BJ (cell line): ENCODE measurements at places on chromosomes 2 and 18.

DNA sequence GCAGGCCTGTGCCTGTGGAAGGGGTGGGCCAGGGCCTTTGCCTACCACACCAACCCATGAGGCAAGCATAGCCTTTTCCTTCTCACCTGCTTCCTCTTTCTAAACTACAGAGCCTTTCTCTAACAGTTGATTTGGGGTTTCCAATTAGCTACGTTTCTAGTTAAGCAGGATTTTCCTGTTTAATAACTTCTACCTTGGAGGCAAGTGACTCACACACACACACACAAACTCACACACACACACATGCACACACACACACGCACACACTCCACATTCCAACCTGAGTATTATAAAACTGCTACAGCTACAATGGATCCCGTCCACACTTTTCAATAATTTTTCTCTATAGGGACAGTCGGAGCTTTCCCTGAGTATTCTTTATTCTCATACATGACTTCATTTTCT, 84.9 kb downstream of the SOX11 start:
- DNase-seq = no peak

GRCh38 chr2:39379643-39380524, 57.2 kb downstream of the MAP4K3 start:
- peak; percentile 19 for DNase-seq

DNA sequence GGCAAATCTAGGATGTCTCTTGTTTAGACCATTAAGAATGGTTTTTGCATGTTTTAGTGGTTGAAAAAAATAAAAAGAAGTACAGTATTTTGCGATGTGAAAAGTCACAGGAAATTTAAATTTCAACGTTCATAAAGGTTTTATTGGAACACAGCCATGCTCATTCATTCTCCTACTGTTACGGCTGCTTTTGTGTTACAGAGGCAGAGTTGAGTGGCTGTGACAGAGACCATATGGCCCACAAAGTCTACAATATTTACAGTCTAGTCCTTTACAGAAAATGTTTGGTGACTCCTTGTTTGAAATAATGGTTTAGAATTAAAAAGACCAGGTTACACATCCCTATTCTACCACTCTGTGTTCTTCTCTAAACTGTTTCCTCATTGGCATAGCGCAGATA, 48.1 kb downstream of the MYOM1 start:
- no peak for DNase-seq

GRCh38 chr2:98537390-98538126, 70.8 kb downstream of the COA5 start:
- no peak for DNase-seq

GRCh38 chr18:37253394-37254235, 312.0 kb downstream of the CELF4 start:
- no peak for DNase-seq

- no peak for DNase-seq
Measured at GRCh38 chr2:24830786-24831185, 37.6 kb downstream of the CENPO start.

DNA sequence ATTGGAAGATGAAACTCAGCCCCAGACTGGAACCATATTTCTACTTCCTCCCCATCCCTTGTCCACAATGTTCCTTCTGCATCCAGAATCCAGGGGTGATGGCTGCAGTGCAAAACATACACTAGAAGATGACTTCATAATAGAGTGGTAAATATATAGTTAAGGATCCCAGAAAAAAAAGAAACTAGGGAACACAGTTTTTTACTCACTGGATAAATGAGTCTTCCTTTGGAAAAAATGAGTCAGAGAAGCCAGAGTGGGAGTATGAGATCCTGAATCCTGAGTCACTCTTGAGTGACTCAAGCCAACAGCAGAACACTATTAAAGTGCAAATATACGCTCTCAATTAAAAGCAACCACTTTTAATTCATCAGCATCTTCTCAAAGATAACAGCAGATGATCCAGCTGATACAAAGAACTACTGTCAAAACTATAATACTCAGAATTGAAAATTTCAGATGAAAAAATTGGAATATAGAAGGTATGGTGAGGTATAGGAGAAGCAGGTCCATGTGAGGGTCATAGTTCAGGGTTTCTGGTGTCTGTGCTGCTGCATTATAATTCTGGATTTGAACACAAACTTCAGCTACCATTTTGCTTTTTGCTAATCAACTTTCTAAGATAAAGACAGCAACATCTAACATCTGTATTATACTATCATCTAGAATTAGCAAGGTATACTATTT, 987.2 kb upstream of the CDH2 start:
- DNase-seq = peak; percentile 86

DNA sequence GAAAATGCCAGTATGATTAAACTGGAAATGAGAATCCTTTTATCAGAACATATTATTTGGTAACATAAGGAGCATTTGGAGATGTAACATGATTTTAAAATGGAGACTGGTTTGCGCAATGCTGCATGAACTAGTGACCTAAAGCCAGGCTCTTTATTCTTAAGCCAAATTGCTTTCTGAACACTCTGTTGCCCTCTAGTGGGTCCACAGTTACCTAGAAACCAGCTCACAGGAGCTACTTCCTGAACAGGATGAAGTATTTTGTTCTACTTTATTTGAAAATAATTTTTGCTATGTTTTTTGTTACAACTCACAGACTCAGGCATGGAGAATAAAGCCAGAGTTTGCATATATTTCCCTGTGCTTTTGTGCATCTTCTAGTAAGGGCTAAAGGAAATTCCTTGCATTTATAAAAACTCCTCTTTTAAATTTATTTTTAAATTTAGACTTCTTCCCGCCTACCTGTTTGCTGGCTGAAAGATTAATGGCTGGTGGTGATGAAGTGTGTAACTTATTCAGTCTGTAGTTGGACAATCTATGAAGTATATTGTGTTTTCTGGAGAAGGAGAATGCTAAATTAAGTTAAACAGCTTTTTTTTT, 146.7 kb downstream of the PARD3B start:
- DNase-seq = peak; percentile 39
